ENCODE measurements at places on chromosomes 11 and 22.

- no peak for DNase-seq
Observed at GRCh38 chr22:42269432-42270175, 849 bp downstream of the TCF20 start.

DNA sequence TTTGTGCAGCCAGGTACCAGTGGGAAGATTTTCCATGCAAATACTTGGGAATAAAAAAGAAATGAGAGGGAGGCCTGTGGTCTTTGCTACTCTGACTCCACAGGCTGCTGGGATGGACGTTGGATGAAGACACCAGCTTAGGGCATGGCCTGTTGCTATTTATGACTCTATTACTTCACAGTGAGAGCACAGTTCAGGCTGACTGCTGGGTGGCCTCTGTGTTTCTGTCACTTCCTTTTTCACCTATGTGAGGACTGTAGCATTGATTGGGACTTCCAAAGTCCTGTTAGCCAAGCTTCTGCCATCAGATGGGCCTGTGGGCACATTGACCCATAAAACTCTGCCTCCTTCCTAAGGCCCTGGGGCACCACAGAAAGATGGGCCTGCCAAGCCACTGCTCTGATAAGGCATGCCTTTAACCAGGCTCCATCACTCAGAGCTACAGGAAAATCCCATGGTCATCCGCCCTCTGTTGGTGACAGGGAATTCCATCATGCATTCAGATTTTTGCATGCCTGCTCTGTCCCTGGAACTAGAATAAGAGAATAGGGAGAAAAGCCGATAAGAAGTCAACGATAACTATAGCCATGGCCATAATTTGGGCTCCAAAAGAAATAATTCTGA lies 64.6 kb downstream of the KCNJ1 start:
- DNase-seq, result no peak

- DNase-seq, result no peak
Observed at GRCh38 chr11:65867284-65868071, 5.1 kb downstream of the EFEMP2 start.

DNA sequence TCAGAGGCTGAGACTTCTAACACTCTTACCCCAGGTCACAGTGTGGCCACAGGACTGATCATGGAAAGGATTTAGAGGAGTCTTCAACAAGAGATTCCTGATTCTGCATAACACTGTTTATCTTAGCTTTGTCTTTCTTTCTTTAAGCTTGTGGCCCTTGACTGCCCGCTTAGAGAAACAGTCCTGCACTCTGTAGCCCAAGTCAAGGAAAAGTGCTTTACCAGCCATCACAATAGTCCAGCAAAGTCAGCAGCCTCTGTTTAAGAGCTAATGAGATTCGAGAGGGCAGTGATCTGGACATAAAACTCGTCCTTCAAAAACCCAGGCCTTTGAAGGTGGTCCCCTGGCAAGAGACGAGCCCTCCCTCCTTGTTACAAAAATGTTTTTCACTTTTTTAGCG lies 30.0 kb downstream of the PRDM10 start:
- DNase-seq, result no peak

GRCh38 chr11:93838967-93839366 lies 11.5 kb downstream of the VSTM5 start:
- no peak for DNase-seq

DNA sequence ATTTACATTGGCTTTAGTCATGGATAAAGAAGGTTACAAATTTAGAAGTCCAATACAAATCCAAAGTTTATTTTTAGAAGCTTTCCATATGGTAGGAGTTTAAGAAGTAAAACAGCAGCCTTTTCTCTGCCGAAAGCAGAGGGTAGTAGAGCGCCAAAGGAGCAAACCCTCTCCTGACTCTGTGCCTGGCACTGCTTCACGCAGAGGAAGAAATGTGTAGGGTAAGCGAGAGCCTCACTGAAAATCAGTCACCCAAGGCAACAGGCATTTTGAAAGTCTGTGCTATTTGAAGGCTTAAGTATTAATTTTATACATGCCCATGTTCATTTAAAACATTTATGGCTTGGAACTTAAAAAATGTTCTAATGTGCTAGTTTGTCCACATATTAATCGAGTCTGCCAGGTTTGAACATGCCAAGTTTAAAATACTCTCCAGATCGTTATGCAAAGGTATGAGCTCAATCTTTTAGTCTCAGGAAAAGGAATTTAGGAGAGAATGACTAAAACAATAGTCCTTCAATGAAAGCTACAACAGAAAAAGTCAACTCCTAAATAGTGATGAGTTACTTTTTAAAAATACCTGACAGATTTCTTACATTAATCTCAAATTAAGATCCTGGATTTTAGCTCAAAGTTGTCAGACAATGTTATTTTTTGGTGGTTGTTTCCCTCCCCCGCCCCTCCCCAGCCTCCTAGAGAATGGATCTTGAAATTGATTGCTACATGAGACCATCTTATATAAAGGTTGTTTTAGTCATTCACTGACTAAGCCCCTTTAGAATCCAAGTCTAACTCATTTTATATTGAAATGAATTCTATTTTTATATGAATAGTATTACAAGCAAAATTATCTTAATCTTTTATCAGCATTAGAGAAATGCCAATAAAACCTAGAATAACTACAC lies 38.7 kb downstream of the MRTFA start:
- DNase-seq, result no peak

DNA sequence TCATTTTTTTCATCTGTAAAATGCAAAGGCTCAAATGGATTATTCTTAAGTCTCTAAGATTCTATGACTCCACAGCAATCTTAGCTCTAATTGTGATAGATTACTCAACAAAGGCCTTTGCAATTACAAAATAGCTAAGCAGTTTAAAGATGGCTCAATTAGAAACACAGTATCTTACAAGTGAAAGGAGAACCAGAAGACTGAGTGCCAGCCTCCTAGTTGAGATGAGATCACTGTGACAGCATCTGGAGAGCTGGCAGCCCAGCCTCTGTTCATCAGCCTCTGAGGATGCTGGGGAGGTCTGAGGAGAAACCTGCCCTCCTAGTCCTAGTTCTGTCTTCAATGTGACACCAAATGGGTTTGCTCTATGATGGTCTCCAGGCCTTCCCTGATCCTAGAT lies 158.4 kb upstream of the NARS2 start:
- DNase-seq, result no peak

DNA sequence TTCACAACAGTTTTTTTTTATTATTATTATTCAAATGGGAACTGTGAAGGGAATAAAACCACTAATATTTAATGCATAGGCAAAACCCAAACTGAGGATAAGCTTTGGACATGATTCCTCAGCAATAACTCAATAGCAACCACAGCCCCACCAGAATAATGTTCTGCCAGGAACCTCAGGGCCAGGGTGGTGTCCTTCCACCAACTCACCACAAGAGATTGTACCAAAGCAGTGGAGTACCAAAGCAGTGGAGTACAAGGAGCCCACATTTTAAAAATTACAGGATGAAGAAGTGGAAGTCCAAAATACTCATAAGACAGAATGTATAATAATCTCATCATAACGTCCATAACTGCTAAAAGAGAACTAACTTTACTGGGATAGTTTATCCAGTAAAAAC lies 32.5 kb upstream of the FZD4 start:
- DNase-seq, result no peak

DNA sequence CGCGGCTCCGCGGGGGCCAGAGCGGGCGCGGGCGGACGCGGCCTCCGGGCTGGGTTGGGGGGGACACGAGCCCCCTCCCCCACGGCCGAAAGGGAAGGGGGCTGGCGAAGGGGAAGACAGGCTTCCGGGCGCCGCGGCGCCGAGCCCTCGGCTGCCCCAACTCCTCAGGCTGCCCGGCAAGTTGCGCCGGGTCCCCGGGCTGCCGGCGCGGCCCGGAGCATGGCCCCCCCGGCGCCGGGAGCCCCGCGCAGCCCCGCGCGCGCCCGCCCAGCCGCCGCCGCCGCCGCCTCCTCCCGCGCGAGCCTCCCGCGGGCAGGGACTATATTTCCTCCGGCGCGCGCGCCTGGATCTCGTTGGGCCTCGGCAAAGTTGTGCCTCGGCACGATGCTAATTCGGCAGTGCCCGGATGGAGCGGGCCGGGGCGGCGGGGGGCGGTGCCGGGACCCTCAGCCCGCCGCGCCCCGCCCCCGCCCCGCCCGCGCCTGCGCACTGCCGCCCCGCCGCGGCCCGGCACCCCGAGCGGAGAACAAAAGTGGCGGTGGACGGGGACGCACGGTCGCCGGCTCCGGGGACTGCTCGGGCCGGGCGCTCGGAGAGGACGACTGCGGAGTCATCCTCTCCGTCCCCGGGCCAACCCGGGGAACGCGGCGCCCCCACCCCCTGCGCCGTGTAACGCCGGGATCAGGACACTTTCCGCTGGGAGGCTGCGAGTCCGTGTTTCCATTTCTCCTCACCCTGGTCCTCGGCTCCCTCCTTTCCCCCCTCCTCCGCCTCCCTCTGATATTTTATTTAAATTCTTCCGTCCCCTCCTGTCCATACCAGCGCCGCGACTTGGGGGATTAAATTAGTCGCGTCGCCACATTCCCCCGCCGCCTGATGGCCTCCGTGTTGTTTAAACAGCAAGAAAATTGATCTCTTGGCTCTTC lies at the start of gene PHF21B:
PHF21B (minus strand) TSS at position 400 of the 926 bp plus-strand sequence. CDS start 456 bp downstream, outside the sequence.
- DNase-seq, result peak; percentile 65

- DNase-seq, result no peak
Observed at GRCh38 chr11:84333221-84333620, 1047.1 kb upstream of the CCDC90B start.

GRCh38 chr11:414318-414857 lies 411 bp downstream of the SIGIRR start:
- no peak for DNase-seq

- no peak for DNase-seq
Observed at GRCh38 chr22:39820256-39820655, 73.3 kb downstream of the ENTHD1 start.

DNA sequence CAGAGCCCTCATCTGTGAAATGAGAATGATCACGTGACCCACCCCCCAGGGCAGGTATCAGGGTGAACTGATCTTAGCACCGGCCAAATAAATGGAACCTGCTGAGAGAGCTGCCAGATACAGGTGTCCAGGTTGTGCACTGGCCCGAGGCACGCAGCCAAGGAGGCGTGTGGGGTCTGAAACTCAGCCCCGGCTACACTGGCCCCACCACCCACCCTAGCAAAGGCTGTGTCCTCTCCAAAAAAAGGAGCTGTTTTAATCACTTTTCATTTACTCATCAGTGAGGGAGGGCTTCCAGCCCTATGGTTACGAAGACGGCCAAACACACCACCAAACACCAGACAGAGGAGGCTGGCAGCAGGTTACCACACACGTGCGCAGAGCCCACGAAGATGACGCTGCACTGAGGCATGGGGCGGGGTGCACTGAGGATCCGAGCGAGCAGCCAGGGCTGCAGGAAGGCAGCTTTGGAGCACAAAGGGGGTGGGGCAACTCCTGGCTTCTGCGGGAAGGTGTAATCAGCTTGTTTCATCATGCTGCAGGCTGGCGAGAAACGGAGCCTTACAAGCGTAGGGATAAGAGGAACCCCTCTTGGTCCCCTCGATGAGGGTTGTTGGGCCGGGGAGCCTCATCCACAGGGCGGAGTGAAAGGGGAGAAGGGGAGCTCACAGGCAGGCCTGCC lies 19.5 kb upstream of the SLC22A12 start:
- DNase-seq, result no peak

DNA sequence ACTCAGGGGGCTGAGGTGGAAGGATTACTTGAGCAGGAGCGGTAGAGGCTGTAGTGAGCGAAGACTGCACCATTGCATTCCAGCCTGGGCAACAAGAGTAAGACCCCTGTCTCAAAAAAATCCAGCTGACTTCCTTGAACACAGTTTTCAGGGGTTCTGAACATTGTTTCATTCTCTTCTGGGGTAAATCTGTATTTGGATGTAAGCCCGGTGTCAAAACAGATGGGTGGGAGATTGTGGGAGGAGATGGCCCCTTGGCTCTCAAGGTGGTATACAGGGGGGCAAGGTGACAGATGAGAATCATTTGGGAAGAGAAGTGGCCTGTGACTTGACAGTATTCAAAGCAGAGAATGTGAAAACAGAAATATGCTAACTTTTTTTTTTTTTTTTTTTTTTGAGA lies 4.8 kb downstream of the ESAM start:
- DNase-seq, result no peak

GRCh38 chr11:1771700-1772099 lies 8.0 kb upstream of the CTSD start:
- no peak for DNase-seq

- DNase-seq, result no peak
Observed at GRCh38 chr11:70682760-70683159, 284.4 kb downstream of the CTTN start.

GRCh38 chr22:28506150-28506535 lies 173.5 kb downstream of the TTC28 start:
- DNase-seq, result no peak

GRCh38 chr22:39546889-39547586 lies 14.5 kb upstream of the RPS19BP1 start:
- no peak for DNase-seq

DNA sequence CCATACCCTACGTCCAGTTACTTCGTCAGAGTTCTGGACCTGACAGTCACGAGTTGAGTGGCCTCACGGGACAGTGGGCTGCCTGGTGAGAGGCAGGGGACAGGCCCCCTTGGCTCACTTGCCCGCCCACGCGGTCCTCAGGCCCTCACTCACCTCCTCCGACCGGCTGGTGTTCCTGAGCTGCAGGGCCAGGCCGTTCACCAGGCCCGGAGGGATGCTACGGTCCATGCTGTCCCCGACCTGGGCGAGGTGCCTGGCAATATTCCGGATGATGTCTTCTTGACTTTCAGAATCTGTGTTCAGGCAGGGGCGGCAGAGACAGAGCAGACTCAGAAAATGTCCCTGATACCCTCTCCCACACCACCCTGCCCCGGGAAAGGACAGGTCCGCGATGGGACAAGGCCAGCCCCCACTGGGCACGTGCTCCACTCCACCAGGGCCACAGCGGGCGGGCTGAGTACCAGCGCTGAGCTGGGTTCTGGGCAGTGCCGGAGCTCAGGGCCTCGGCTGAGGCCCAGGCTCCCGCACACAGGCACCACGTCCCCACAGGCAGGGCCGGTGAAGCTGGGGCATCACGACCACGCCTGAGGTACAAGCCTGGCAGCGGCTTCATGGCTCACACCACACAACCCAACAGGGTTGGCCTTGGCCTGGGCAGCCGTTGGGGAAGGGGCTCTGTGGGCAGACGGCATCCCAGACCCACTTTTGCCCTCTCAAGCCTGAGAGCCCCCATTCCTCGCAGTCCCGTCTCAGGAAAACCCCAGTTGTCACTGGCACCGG lies 34.9 kb downstream of the BID start:
- DNase-seq, result no peak

- DNase-seq, result no peak
Observed at GRCh38 chr11:123822032-123822431, 15.9 kb upstream of the OR6M1 start.

DNA sequence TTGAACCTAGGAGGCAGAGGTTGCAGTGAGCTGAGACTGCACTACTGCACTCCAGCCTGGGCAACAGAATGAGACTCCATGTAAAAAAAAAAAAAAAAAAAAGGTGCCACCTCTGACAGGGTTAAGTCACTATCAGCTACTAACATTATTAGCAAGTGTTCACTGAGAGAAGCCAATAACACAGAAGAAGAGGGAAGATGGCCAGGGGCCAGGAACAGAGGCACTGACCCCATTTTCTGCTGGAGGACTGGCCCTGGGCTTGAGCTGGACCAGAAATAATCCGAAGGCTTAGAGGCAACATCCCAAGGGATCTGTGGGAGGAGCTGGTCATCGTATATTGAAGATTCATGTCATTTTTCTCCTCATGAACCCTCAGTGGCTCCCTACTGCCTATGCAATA lies 5.0 kb downstream of the SLC5A1 start:
- DNase-seq, result no peak
